ENCODE measurements at places on chromosomes 2 and 18.
A peak's percentile ranks its signal among the peaks of the same experiment; 100 is the strongest.

DNA sequence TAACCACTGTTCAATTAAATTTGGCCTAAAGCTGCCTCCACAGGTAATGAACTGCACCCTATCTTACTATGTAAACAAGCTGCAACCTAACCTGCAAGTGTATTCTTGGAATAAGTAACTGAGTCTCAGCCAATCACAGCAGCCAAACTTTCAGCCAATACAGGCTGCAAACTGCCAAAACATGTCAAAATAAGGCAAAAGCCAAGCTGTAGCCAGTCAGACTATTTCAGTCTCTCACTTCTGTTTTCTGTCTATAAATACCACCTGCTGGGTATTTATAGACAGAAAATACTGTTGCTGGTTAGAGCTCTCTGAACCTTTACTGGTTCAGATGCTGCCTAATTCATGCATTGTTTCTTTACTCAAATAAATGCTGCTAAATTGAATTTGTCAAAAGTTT lies 14.3 kb downstream of the C2orf76 start:
- DNase-seq = no peak

DNA sequence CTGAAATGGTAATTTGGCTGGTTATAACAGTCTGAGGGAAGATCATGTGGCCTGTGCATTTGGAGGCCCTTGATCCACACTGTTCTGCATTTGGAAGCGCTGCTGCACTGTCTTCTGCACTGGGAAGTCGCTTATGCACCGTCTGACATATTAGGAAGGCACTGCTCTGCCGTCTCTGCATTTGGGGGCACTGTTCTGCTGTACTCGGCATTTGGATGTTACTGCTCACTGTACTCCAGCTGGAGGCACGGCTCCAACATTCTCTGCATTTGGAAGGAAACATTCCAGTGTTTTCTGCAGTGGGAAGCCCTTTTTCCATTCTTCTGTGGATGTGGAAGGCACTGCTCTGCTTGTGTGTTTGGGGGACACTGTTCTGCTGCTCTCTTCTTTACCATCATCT lies 9.6 kb upstream of the PROM2 start:
- no peak for DNase-seq

DNA sequence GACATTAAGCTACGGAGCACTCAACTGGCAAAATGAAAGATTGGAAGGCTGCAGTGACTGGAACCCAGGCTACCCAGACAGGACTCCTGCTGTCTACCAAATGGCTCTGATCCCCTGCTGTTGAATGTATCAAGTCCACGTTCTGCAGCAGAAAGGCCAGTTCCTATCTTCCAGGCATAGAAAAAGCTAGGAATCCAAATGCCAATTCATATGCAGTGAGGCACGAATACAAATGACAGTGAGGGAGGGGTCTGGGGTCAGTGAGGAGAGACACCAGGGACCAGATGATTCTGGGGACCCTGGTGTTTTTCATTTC lies 5.3 kb downstream of the NRP2 start:
- no peak for DNase-seq

- no peak for DNase-seq
These were observed 75.5 kb downstream of the ANTXR1 start for GRCh38 chr2:69088466-69088865.

DNA sequence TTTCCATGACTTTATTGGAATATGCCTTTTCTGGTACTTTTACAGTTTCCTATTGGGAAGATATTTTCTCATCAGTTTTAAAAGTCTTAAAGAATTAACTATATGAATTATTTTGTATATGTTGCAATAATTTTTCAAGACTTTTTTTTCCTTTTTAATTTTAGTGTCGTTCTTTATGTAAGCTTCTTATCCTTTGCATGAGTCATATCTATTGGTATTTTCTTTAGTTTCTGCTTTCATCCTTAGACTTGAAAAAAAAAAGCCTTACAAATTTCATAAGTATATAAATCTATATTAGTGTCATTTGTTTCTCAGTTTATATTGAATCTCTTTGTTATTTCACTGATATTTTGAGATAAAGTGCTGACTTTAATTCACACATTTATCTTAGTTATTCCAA lies 94.9 kb downstream of the DSEL start:
- DNase-seq = no peak

DNA sequence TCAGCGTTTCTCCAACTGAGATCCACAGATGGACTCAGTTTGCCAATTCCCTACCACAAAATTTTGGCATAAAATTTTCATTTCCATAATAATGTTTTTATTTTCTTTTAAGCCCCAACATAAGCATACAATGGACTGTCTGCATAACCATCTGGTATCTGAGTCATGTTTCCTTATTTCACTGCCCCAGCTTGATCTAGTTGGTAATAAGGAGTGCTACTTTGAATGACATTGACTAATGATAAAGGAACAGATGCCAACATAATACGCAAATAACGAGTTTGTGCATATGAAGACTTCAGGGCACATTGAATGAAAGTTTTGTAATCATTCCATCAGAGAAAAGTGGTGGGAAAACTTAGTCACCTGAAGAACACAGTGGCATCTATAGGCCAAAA lies 8.8 kb upstream of the MBD2 start:
- no peak for DNase-seq

DNA sequence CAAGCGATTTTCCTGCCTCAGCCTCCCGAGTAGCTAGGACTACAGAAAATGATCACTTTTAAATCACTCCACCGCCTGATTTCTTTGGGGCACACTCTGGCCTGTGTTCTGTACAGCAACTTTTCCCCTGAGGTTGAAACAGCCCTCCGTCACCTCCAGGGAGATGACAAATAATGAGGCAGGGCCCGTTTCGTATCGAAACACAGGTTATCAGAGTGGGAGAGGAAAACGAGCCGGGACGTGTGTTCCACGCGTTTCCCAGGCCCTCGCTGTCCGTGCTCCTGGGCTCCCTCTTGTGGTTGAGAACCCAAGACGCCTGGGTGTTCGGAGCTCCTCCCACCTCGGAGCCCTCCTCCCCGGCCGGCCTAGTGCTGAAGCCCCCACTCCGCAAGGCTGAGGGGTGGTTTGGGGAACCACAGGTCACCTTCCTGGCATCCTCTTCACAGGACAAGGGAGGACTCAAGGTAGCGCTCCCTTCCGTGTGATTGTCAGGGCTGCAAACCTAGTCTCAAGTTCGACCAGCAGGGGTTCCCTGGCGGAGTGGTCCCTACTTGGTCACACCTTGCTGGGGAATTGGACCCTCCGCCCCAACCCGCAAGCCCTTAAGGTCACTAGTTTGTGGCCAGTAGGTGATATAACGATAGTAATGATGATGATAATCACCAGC lies 12.8 kb downstream of the ATP6V1B1 start:
- peak; percentile 95 for DNase-seq

- DNase-seq = no peak
These were observed 81.8 kb downstream of the ST6GAL2 start for GRCh38 chr2:106804161-106804560.

- no peak for DNase-seq
These were observed 1.9 kb downstream of the ORMDL1 start for GRCh38 chr2:189782221-189782671.

GRCh38 chr2:145040433-145040832 lies 520.5 kb upstream of the ZEB2 start:
- DNase-seq = no peak

- DNase-seq = peak; percentile 83
These were observed 1.3 kb downstream of the PTMA start for GRCh38 chr2:231709636-231709980.

- DNase-seq = no peak
These were observed 882.5 kb downstream of the SLC4A3 start for GRCh38 chr2:220509966-220510365.

- peak; percentile 21 for DNase-seq
These were observed 17.6 kb upstream of the CD28 start for GRCh38 chr2:203688798-203689197.

GRCh38 chr18:60066219-60066975 lies 166.6 kb downstream of the PMAIP1 start:
- DNase-seq = no peak

- DNase-seq = no peak
These were observed 34.0 kb downstream of the NAPG start for GRCh38 chr18:10559553-10560451.

GRCh38 chr2:73292906-73293533 lies 328 bp downstream of the EGR4 start:
- DNase-seq = peak; percentile 83

DNA sequence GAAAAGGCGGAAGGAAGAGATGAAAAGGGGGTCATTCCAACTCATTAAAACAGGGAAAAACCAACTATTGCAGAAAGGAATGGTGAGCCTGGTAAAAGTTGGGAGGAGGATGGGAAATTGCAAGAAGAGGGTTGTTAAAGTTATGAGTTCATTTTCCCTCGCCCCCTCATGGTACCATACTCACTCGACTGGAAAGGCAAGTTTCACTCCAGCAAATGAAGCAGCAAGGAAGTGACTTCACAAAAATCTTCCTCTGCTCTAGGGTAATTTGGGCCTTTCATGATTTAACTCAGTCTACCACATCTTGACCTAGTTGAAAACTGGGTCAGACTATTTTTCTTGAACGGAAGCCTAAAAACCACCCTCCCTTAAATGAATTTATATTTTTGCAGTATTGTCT lies 22.8 kb upstream of the DAW1 start:
- no peak for DNase-seq

DNA sequence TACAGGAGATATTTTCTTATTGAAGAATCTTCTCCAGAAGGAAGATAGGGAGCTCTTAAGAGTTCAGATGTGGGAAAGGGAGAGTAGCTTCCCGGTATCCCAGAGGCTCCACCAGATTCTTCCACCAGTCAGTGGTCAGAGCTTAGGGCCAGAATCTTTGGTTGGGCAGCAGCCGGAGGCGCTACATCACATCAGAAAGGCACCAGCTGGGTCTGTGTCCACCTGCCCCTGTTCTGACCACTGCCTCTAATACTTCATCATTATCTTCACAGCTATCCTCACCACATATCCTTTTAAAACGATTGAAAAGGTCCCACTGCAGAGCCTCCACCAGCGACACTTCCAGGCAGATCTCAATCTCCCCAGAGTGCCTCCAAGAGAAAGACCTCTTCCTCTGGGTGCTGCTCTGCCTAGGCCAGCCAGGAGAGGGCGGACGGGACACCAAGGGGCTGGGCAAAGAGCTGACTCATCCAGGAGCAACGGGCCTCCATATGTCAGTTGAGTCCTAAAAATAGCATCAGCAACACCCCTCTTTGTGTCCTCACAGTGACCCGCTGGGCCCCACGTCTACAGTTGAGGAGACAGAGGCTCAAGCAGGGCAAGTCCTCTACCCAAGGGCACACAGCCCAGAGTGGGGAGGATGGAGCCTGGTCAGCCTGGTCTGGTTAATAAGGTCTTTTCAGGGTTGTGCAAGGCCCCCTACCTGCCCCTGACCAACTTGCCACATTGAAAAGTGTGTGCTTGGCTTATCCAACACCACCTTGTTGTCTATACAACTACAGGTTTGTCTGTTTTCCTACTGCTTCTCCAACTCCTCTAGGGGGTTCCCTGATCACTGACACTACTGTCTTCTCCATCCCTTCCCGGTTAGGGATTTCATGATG lies 81.2 kb downstream of the ADD2 start:
- peak; percentile 95 for DNase-seq

DNA sequence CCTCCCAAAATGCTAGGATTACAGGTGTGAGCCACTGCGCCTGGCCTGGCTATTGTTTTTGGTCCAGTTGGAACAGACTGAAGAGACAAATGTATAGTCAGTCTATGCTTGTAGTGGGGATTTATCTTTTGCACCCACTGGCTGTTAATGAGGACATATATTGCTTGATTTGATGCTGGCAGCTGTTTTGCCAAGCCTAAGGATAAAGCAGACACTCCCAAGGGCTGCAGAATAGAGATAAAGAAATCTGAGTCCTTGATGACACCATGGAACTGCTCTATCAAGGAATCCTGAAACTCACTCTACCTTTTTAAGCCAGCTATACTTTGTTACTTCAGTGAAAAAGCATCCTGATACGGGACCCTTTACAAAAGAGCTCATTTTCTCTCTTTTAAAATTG lies 43.1 kb upstream of the ENOSF1 start:
- DNase-seq = no peak

DNA sequence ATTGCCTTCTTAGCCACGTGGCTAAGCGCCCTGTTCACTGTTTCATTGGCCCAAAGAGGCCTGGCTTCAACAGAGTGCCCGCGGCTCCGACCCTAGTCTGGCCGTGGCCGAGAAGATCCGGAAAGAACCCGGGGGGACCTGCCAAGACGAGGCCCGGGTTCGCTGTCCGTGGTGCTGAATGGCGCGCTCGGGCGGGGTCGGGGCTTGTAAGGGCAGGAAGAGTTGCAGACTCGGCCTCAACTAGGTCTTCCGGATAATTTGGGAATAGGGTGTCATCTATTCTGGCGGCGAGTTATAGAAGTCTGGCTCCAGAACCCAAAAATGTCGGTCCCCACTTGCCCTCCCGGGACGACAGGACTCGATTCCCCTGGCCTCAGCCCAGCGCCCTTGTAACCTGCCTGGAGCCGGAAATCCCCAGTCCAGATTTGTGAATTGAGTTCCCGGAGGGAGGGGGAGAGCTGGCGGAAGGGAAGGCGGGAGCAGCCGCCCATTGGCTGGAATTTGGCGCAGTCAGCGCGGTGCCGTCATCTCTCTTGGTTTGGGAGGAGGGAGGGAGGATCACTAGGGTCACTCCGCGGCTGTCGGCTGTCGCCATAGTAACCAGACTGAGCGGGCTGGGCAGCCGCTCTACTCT lies 3.5 kb downstream of the CDK5R2 start:
- peak; percentile 94 for DNase-seq

DNA sequence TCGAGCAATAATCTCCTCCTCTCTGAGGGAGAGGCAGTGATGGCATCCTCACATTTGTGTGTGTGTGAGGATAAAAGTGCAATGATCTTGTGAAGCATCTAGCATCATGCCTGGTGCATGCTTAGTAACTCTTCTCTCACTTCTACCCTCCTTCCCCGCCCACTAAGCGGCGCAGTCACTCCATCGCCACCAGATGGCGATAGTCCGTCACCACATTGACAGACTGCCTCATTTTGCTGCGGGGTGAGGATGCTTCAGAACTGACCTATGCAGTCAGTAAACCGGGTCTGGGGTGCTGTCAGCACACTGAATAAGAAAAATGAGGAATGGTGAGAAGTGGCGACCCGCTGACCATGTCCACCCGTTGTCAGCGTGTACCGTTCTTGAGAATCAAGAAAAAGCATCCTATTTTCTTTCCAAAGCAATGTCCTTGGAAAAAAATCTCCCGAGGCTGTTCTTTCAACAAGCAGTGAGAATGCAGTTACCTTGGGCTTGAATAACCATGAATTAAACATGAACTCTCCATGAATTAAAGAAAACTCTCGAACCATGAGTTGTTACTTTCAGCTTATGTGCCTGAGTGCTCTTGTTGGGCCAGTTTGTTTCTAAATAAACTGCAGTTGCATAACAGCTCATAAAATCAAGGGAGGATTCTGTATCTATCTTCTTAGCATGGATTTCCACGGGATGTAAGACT lies 37.3 kb upstream of the TMEM177 start:
- peak; percentile 94 for DNase-seq

DNA sequence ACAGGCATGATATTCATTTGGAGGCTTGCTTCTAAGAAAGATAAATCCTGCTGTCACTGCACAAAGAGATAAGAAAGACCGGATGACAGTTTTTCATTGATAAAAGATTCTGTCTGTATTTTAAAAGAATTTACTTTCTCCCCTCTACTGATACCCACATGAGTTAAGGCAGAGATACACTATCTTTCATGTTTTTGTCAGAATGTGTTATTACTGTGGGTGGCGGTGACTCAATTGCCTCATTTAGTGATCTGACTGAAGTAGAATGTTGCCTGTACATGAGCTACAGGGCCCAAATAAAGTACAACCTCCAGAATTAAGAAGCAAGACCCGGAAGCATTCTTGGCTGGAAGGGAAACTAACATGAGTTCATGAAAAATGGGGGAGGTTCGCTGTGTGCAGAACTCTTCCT lies 480.0 kb downstream of the SLC4A3 start:
- DNase-seq = no peak

GRCh38 chr18:21444465-21445212 lies 155.9 kb downstream of the ESCO1 start:
- no peak for DNase-seq

- peak; percentile 89 for DNase-seq
These were observed 1.0 kb downstream of the ZCCHC2 start for GRCh38 chr18:62523631-62524439.
